ENCODE measurements at places on chromosomes 13 and 19.

DNA sequence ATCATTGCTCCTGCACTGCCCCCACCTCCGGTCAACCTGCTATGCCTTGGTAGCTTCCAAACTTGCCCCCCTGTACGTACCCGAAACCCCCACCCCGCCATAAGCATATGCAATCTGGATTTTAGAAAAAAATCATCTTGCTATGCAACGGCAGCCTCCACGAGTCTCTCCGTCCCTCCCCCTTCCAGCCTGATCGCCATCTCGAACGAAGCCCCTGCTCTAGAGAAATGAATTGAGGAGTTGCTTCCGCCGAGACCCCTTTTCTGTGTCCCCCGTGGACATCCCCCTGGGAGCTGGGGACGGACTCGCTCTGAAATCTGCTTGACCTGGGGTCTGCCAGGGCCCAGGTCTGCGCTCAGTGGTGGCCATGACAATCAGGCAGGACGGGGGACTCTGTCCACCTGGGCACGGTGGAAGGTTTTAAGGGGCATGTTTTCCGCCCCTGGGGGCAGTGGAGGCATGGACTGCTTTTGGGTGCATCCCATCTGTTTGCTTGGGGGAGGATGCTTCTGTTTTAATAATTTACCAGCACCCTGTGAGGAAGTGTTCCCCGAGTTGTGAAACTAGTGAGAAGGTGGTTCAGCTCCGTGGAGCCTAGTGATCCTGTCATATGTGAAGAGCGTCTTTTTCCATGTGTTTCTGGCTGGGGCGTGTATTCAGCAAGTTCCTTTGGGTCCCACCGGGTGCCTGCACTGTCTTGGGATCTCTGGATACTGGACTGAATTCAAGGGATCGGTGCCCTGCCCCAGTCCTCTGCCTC, 1.0 kb downstream of the KDM4B start:
- DNase-seq, result no peak

DNA sequence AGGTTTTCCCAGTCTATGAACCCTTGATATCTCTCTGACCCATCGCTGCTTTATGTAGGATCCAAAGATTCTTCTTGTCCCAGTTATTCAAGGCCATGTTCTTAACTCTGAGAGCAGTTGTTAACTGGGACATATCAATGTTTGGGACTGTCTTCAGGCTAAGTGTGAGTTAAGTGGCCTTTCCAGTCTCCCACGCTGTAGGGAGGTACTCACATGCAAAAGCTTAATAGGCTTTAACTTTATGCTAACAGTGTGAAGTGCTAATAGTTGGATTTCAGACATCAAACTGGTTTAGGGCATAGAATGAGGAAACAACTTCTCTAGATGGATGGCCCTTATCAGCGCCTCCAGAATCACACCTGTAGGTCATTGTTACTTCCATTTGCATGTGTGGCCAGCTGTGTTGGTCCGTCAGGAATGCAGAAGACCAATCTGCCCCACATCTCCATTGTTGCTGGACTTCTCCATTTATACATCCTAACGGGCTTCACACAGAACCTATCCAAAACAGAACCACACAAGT, 104.7 kb upstream of the MBNL2 start:
- no peak for DNase-seq

DNA sequence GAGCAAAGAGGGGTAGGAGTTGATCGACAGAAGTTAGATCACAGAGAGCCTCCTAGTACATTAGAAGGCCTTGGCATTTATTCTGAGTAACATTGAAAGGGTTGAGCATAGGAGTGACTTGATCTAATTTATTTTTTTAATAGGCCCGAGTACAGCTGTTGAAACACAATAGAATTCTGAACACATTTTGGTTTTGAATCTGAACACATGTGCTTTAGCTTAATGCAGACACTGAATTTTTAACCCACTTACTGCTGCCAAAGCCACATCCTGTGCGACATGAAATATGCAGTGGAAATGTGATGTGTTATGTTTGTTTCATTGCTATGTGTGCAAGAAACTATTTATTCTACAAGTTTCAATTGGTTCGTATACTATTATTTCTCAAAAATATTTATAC, 1505.9 kb downstream of the PCDH9 start:
- no peak for DNase-seq

DNA sequence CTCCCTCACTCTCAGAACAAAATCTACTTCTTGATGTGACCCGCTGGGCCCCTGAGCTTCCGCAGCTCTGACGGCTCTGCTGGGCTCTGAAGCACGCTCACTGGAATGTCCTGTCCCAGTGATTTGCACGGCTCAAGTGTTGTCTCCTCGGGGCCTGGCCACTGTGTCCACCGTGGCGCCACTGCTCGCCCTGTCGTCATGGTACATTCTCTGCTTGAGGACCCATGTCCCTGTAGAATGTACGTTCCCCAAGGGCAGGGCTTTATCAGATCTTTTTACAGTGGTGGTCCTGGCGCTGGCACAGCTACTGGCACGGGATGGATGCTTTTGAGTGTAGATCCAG, 12.1 kb downstream of the KLHL26 start:
- no peak for DNase-seq

DNA sequence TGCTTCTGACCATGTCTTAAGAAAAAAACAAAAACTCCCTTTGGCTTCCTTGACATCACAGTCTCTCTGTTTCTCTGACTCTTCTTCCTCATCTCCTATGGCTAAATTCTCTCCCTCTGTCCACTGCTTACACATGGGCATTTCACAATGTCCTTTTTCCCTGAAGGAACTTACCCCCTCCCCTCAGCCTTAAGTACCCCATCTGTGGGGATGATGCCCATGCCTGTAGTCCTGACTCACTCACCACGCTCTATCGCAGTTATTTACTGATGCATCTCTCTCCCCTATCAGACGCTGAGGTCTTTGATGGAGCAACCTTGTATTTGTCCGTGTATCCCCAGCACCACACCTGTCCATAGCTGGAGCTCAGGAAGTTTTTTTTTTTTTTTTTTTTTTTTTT, 32.4 kb downstream of the ACTN4 start:
- no peak for DNase-seq

DNA sequence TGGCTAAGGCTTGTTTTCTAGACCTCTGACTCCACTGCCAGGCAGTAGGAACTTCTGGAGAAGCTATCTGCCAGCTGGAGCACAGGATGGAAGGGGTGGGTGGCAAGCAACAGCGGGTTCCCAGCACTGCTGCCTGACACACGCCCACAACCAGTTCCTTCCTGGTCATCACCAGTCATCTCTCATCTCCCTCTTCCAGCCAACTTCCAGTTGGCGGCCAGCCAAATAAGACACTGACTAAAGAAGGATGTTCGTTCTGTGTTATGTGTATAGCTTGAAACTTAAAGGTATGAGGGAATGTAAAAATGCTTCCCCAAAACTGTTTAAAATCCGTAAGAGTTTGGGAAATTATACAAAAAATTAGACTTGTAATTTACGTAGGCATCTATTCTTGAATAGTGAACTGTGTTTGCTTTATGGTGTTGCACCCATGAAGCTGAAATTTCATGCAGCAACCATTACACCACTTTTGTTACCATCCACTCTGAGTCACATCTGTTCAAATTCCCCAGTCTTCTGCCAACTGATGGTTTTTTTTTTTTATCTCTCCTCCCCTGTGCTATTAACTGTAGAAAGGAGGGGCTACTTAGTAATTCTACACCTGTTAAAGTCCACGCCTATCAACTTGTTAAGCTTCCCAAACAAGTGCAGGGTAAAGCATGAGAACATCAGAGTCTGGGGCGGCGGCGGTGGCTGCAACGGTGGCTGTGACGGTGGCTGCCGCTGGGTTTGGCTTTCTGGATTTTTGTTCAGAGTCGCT, 86.2 kb upstream of the FRY start:
- no peak for DNase-seq

Measured in vagina (tissue), 2 donors.